C1 segment of cervical spinal cord (tissue), 14 donors: ENCODE measurements at places on chromosomes 6 and 20.

DNA sequence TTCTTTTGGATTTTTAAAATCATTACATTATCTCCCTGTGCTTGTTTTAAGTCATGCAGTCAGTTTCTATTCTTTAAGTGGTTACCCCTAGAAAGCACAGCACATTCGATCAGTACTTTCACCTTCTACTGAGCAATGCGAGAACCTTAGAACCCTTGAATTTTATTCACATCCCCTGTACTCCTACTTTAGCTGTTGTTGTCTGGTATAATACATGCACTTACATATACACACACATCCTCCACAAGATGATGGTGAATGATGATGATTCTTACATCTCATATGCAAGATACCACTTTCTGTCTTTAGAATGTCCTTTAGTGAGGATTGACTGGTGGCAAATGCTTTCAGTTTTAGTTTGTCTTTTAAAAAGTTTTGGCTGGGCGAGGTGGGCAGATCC, 5.7 kb downstream of the CDC40 start:
- DNase-seq: no peak

DNA sequence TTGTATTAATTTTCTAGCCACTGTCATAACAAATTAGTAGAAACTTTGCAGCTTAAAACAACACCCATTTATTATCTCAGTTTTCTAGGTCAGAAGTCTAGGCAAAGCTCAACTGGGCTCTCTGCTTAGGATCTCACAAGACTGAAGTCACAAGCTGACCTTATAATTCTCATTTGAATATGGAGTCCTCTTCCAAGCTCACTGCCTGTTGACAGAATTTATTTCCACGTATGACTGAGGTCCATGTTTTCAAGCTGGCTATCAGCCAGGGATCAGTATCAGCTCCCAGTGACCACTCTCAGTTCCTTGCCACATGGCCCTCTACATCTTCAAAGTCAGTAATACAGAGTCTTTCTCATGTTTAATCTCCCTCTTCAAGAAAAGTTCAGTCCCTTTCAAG, 11.7 kb upstream of the HLA-DQB2 start:
- no peak for DNase-seq

DNA sequence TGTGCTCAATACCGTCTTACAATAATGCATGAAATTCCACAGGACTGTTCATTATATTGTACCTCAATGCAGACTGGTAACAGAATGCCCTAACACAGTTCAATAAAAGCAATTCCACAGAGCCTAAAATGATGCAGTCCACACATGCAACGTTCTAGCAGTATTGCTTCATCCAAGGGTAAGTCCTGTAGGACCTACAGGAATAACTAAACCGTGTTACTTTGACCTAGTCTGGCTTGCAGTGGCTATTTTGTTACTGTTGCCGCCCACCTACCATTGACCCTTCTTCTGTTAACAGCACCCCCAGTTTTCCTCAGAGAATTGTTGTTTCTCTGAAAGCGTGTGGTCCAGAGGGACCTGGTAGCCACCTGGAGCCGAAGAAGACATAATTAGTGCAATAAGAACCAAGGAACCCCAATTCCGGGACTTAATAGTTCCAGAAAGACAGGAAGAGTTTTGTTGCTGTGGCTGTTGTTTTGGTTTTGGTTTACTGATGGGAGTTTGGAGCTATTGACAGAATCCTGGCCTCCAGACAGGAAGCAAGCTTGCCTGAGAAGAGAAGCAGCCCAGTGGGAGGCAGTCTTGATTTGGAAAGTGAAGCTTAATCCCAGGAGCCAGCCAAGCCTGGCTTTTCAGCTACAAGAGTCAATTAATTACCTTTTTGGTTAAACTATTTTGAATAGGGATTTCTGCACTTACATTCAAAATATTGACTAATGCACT, 91.3 kb downstream of the FRK start:
- DNase-seq: no peak

DNA sequence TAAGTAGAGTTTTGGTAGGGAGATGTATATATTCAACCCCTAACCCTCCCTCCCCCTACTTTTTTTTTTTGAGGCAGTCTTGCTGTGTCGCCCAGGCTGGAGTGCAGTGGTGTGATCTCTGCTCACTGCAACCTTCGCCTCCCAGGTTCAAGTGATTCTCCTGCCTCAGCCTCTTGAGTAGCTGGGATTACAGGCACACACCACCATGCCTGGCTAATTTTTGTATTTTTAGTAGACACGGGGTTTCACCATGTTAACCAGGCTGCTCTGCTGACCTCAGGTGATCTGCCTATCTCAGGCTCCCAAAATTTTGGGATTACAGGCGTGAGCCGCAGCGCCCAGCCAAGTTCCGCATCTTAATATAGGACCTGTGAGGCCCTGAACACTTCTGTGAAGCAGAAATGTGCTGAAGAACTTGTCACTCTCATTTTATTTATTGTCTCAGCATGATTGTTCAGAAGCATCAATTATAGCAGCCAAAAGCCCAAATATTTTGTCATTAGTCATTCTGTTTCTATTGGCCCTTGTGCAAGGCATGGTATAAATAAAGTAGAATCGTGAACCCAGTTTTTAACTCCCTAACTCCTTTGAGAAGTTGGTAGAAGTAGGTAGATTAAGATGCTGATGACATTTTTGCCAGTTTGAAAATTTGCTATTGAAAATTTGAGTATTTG, 19.4 kb downstream of the DSTN start:
- no peak for DNase-seq

DNA sequence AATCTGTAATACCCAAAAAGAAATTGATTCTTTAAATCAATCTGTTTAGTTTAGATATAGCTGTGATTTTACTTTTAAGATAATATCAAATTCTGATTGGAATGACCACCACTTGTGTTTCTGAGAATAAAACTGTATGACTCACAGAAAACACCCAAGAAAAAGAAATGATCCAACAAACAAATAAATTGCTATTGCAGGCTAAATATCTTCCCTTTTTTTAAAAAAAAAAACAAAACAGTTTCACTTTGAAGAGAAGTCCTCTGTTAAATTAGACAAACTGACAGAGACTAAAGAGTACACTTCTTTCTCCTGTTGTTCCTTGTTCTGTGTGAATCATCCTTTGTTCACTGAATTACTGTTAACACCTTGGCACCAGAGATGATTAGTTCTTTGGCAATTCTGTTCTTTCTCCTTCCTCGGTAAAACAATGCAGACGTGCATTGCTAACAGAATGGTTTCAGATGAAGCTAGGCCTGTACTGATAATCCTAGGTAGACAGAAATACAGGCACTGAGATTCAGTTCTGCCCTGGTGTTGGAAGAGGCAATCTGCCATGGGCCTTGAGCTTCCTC, 895.2 kb upstream of the CITED2 start:
- DNase-seq: no peak

- no peak for DNase-seq
Measured at GRCh38 chr20:46488451-46488850, 24.9 kb downstream of the ZNF334 start.

DNA sequence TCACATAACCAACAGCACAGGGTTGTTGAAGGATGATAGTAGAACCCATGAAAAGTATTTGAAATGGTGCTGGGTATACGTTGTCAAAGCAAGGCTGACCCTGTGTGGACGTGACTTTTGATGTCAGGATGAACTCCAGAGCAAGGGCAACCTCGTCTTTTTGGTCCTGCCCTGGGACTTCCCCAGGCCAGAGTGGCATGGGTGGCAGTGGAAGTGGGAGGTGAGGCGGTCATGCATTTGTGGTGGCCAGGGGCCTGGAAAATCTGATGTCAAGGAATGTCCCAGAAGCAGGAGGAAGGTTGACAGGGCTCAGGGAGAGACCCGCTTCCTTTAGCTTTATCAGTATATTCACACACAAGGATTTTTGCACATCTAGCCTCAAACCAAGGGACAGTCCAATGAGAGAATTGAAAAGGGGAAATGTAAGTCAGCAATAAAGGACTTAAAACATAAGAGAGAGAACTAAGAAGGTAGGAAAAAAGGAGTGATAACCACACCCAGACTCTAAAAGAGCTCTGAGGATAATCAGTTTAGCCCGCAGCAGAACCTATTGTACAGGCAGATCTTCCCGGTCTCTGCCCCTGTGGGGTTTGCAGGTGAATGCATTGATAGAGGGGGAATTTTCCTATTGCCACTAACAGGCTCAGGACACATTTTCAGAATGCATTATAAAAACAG, 98.8 kb upstream of the HDGFL1 start:
- DNase-seq: no peak

- no peak for DNase-seq
Measured at GRCh38 chr6:41200296-41200900, 551 bp downstream of the TREML2 start.

GRCh38 chr6:21522143-21522747, 71.3 kb upstream of the SOX4 start:
- no peak for DNase-seq

DNA sequence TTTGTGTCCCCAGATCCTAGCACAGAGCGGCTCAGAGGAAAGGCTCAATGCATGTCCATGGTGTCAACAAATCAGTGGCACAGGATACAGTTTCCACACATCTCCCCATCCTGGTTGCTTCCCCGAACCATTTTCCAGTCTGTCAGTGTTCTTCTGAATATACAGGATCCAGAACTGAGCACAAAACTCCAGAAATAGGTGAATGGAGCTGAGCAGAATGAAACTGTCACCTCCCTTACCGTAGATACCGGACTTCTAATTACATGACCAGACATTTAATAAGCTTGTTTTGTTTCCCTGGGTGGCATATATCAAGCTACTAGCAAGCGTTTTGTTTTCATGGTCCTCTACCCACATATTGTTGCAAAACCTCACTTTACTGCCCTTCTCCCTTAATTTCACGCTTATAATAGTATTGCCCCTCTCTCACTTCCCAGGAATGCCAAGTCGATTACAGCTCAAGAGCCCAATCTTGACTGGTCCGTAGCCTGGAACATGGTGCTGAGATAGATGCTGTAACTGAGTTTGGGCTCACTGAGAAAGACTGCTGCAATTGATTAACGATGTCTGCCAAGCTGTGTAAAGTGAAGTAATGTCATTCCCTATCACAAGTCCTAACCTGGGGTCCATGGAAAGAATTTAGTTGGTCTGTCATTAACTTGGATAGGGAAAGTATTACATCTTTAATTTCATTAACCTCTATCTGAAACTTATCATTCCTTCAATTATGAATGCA, 12.0 kb upstream of the SCRT2 start:
- no peak for DNase-seq

- DNase-seq: no peak
Measured at GRCh38 chr6:112066606-112067005, 12.7 kb downstream of the CCN6 start.

DNA sequence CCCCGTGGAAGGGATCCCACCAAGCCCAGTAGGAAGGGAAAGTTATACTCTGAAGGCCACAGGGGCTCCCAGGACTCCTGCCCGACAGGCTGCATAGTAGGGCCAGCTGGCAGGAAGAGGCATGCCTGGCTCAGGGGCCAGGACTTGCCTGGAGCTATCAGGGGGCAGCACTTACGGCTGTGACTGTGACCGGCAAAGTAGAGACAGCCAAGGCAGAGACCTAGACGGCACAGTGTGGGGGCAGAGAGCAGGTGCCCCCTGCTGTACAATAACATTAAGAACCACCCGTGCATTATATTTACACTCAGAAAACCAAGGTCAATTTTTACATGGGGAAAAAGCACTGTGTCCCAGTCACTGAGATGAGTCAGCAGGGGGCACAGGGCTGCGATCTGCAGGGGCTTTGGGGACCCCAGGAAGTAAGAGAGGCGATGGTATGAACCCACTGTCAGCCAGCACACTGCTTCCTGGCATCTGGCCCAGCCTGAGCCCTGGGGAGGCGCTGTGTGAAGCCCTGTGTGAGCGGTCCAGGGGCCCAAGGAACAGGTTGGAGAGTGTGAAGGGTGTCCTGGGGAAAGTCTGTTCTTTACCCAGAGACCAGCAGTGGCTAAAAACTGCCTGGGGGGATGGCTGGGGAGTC, 9.9 kb downstream of the CCDC167 start:
- DNase-seq: no peak

GRCh38 chr20:12049125-12049524, 131.4 kb downstream of the BTBD3 start:
- no peak for DNase-seq

GRCh38 chr6:15389765-15390723, 144.2 kb downstream of the JARID2 start:
- DNase-seq: no peak

GRCh38 chr6:98094696-98095095, 739.7 kb upstream of the POU3F2 start:
- DNase-seq: no peak

DNA sequence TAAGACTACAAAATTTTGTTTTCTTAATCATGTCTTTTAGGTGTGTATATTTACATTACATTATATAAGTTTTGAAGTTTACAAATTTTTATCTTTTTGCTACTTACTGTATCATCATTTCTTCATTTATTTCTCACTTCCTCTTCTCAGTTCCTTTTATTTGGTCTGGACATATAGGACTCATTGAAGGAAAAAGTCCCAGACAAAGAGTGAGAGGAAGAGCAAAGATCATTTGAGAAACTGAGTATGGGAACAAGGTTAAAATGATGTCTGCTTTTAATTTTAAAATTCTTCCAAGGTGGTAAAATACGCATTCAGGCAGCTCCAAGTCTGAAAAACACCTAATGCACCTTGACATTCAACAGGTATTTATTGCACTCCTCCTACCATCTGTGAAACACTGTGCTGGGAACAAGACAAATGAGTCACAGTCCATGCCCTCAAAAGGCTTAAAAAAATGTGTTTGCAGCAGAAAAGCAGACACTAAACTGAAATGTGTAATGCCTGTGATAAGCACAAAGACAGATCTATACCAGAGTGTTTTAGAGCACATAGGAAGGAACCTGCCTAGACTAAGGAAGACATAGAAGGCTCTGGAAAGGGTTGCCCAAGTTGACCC, 63.2 kb downstream of the PKIB start:
- no peak for DNase-seq

DNA sequence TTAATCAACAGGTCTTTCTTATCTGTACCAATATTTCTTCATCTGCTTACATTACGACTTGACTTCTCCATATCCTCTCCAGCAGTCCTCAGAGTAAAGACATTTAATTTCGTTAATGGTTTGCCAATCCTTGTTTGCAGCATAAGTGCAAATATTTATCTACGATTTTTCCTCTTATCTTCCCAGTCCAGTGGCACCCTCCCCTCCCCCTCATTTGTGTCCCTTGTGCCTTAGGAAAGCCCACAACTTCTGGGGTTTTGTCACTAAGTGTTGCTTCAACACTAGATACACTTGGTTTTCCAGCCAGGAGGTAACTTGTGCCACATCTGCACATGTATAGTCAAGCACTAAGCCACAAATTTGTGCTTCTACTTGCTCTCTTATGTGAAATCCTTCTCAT, 327.2 kb downstream of the CBLN4 start:
- DNase-seq: no peak

GRCh38 chr20:25003002-25003401, 10.5 kb upstream of the APMAP start:
- no peak for DNase-seq

- no peak for DNase-seq
Measured at GRCh38 chr6:146191612-146192011, 162.8 kb downstream of the GRM1 start.

GRCh38 chr6:47334334-47334733, 24.6 kb upstream of the TNFRSF21 start:
- no peak for DNase-seq
